DMS79 treated with DMSO at 0.1 percent for 48 hours (cell line): ENCODE measurements at places on chromosomes 12 and 14.

GRCh38 chr12:119695034-119695433 lies 27.1 kb downstream of the PRKAB1 start:
- no peak for DNase-seq

DNA sequence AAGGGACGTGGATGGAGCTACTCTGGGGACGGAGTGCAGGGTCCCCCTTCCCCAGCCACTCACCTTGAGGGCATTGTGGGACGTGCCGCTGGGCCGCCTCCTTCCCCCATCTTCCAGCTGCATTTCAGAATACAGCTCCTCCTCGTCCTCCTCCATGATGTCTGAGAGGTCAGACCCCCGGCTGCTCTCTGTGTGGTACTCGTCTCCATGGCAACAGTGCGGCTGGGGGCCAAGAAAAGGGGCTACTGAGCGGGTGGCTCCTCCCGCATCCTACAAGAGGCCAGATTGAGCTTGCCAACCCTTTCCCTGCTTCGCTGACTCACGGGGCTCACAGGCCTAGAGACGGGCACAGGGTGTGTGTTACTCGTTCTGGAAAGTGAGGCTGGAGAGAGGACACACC lies 90.4 kb downstream of the PIWIL1 start:
- DNase-seq = peak; percentile 72

- no peak for DNase-seq
Measured at GRCh38 chr14:100286484-100287191, 19.6 kb downstream of the SLC25A29 start.

DNA sequence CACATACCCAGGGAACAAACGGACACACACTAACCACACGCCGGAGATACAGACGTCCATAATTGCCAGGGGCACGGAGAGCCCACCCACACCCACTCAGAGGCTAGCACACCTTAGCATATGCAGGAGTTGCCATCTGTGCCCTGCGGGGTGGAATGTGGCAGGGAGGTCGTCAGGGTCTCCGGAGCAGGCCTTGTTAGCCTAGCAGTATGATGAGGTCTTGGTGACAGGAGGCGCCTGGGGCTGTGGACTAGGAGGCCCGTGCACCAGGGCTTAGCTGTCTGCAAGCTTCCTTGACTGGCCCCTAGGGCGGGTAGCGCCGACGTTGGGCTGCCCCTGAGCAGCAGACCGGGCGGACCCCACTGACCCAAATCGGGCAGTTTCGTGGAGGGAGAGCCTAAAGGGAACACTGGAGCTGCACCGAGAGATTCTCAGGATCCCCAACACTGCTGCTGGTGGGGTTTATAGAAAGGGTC lies 10.0 kb downstream of the STAC3 start:
- no peak for DNase-seq

DNA sequence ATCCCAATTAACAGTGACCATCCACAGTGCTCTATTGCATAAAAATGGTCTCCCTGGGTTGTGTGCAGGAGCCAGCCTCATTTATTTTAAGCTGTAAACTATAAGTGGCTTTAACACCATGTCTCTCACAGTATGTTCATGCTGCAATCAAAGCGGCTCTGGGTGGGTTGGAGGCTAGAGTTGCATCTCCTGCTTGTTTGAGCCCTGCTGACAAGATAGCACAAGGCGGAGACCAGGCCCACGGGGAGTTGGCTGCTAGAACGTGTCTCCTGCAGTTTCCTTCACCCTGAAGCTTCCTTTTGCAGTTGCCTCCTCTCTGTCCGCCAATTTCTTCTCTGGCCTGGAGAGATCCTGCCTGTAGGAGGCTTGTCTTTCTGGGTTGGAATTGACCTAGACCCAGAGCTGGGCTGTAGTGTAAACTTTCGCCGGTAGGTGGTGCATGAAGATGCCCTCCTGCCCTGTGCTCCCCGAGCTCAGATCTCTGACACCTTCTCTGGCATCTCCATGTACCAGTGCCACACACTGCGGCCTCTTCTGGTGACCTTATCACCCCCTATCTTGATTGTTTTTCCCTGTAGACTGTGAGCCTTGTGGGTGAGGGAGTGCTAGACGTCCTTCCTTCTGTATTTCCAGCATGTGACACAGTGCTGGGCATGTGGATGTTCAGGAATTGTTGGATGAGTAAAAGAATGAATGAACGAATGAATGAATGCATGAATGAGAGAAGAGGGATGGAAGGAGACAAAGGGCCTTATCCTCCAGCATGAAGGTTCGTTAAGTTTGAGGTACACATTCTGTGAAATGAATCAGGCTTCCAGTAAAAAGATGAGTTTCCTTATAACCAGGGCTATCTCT lies 10.4 kb downstream of the OTUB2 start:
- peak; percentile 13 for DNase-seq

DNA sequence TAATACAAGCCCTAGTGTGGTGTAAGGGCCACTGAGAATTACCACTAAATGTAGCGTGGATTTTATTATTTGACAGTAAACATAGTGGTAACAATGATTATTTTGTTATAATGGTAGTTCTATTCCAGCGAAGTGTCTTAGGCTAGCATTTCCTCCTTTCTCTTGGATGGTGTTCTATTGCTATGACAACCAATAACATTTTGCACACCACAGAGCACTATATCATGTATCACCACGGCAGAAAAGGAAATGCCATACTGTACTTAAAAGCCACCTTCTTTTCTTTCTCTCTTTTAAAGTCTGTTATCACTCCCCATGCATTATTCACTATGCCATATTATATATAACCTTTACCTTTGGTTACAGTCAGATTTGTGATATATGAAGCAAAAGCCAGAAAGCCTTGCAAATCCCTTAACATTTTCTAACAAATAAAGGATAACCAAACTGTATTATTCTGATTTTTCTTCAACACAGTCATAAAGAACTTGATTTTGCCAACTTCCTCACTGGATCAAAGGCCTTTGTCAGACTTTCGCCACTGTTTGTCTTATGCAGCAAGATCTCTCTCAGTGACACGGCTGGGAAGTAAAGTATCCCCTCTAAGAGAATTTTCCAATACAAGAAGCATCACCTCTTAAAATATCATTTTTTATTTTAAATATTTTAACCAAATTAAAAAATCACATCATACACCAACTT lies 195.8 kb downstream of the FOXN3 start:
- DNase-seq = peak; percentile 76

GRCh38 chr14:22099942-22100763 lies 426.5 kb upstream of the OR4E1 start:
- DNase-seq = no peak

- DNase-seq = no peak
Measured at GRCh38 chr12:31488737-31489338, 102.1 kb downstream of the DENND5B start.

DNA sequence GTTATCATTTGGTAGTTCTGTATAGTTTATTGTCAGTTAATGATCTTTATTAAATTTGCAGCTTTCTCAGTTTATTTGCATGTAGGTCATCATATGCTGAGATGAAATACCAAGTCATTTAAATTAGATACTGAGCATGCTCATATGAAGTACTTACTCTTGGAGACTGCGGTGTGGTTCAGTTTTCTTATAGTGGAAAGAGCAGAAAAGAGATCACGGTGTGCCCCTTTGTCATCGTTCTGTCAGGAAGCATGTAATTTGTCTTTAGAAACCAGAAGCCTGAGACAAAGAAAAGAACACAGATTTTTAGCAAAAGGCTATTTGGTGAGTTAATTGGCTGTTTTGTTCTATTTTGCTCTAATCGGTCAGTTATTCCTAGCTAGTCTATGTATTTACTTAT lies 75.6 kb downstream of the PLEKHA5 start:
- DNase-seq = no peak

- DNase-seq = no peak
Measured at GRCh38 chr12:124776125-124776513, 87.5 kb downstream of the SCARB1 start.

- no peak for DNase-seq
Measured at GRCh38 chr12:73902260-73902659, 635.4 kb upstream of the ATXN7L3B start.

GRCh38 chr12:57142121-57142520 lies 5.3 kb downstream of the LRP1-AS start:
- DNase-seq = no peak

DNA sequence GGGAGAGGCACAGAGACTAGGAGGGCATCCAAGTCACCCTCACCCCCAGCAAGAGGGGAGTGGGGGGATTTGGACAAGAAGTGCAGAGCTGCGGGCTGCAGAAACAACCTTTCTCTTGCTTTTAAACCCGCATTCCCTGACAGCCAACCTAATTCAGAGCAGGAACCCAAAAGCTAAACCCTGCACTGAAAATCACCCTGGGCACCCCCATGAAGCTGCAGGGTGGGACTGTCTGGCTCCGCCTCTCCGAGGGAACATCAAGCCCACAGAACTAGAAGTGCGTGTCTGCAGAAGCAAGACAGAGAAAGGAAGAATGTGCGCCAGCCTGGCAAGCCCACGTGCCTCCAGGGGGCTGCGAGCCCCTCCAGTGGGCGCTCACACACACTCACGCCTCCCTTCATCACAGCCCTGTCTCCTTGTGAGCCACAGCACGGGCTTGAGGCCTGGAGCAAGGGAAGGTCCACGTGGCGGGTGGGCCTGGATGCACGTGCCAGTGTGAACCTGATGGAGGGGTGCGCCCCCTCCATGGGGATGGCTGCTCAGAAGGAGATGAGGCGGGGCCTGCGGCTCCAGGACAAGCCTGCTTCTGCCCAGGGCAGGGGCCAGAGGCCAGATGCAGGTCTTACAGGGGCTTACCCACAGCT lies 27.8 kb upstream of the PNMA1 start:
- DNase-seq = peak; percentile 81

- no peak for DNase-seq
Measured at GRCh38 chr12:15806826-15807225, 17.6 kb upstream of the EPS8 start.

- no peak for DNase-seq
Measured at GRCh38 chr12:110355073-110355472, 48.4 kb downstream of the ANAPC7 start.

DNA sequence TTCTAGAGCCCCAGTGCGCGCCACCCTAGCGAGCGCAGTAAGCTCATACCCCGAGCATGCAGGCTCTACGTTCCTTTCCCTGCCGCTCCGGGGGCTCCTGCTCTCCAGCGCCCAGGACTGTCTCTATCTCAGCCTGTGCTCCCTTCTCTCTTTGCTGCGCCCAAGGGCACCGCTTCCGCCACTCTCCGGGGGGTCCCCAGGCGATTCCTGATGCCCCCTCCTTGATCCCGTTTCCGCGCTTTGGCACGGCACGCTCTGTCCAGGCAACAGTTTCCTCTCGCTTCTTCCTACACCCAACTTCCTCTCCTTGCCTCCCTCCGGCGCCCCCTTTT lies 791 bp downstream of the TMEM233 start:
- peak; percentile 25 for DNase-seq

GRCh38 chr14:51382506-51382905 lies 142.5 kb downstream of the TMX1 start:
- peak; percentile 100 for DNase-seq

- peak; percentile 33 for DNase-seq
Measured at GRCh38 chr12:3885277-3886094, 12.3 kb upstream of the PARP11 start.

DNA sequence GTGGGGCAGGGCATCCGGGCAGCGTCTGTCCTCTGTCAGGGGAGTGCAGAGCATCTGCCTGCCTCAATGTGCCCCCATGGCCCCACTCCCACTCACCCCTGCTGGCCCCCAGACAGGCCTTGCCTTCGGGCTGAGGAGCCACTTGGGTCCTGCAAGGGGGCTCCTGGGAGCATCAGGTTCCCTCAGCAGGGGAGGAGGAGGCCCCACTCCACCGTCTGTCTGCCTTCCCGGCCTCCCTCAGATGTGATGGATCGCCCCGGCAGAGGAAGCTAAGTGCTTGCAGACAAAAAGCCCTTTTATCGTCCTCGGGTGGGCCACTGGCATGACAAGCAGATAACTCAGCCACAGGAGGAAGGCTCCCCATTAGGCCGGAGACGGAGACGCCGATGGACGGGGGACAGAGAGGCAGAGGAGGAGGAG lies 35.1 kb downstream of the NCOR2 start:
- DNase-seq = no peak

DNA sequence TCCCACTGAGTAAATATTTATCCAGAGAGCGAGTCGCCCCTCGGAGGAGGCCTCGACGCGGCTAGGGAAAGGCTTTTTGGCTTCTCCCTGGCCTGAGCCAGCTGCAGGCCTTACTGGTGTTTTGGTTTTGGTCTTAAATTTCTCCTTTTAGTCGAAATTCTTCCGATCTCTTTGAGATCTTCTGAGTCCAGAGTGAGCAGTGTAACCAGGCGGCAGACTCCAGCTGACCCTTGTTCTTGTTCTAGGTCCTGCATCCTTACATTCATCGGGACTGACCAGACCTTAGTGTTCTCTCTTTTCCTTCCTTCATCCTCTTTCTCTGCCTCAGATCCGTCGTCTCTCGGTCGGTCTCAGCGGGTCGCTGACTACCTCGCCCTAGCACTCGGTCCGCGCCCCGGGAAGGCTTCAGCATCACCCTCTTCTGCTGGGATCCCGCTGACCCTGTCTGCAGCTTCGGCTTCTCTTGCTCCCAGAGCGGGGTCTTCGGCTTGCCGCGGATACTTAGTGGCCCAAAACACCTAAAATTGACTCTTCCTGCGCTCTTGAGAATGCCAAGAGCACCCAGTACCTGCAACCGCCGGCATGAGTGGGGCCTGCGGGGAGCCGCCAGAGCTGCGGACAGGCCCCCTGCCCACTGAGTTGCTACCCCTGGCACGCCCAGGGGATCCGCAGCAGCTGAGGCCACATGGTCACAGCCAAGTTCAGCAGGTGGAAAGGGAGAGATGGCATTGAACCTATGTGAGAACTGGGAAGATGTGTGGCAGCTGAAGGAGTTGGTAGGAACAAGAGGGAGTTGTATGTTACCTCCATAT lies 2.4 kb upstream of the PAX9 start:
- peak; percentile 95 for DNase-seq

GRCh38 chr12:15389561-15389960 lies 67.3 kb downstream of the PTPRO start:
- DNase-seq = no peak

DNA sequence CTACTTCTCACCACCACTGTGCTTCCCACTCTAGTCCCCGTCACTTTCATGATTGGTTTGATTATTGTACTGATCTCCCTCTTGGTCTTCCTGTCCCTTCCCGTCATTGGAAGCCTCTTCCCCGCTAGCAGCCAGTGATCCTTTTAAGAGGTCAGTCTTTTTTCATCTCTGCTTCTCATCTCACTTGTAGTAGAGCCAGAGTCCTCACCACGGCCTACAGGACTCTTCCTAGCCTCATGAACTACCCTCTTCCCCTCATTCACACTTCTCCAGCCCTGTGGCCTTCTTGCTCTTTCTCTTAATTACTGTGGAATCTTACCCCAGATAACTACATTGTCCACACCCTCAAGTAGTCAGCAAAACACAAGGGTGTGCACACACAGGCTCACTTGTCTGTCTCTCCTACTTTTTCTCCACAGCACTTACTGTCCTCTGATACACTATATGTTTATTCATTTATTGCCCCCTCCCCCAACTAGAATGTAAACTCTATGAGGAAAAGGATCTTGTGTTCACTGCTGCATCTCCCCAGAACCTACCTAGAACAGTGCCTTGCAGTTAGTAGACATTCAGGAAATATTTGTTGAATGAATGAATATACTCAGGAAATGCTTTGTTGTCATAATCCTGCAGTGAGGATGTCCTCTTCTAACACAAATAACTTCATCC lies 66.3 kb downstream of the CKB start:
- no peak for DNase-seq

GRCh38 chr14:24231263-24232120 lies 675 bp downstream of the NEDD8 start:
- DNase-seq = no peak

- DNase-seq = no peak
Measured at GRCh38 chr12:19039515-19039914, 90.0 kb upstream of the PLEKHA5 start.
